Effector memory CD8-positive, alpha-beta T cell (primary cell): ENCODE measurements at places on chromosomes 2 and 18.

- DNase-seq = no peak
Observed at GRCh38 chr2:132583666-132584360, 86.2 kb downstream of the LYPD1 start.

GRCh38 chr18:51248685-51249084 lies 51.2 kb upstream of the MEX3C start:
- no peak for DNase-seq

- DNase-seq = no peak
Observed at GRCh38 chr18:3623769-3624545, 174.0 kb downstream of the TGIF1 start.

DNA sequence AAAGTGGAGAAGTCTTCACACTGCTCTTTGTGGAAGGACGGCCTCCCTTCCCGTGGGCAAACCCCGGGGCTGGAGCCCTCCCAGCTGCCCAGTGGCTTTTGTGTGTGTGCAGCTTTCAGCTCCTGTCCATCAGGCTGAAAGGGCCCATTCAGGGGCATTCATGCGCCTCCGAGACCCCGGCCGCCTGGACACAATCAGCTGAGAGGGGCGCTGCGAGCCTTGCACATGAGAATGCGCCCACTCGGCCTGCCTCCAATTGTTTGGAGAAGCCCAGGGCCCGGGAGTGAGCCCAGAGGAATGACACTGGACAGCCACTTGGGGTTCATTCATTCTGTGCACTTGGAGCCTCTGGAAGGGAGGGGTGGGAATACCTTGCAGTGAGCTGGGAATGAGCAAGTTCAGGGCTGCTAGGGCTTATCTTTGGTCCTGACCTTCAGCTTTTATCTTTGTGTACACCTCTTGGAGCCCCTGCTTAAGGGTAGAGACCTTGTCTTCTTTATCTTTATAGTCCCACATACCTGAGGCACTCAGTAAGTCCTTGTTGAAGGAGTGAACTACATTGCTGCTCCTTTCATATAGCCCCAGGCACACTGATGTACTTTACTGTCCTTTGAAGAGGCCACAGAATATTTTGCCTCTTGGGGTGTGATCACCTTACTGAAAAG lies 56.5 kb downstream of the TCF7L1 start:
- no peak for DNase-seq

DNA sequence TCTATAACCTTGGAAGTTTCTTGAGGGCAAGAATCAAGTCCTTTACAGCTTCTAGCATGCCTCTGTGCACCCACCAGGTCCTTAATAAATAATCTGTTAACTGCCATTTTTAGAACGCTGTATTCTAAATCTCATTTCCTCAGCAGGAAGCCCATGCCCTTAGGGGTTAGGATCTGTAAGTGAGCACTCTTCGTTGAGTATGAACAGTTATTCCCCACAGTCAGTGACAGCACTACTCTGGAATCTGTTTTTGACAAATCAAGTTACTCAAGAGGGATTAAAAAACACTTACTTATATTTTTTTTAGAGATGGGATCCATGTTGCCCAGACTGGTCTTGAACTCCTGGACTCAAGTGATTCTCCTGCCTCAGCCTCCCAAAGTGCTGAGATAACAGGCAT lies 14.6 kb downstream of the PAIP2B start:
- no peak for DNase-seq

DNA sequence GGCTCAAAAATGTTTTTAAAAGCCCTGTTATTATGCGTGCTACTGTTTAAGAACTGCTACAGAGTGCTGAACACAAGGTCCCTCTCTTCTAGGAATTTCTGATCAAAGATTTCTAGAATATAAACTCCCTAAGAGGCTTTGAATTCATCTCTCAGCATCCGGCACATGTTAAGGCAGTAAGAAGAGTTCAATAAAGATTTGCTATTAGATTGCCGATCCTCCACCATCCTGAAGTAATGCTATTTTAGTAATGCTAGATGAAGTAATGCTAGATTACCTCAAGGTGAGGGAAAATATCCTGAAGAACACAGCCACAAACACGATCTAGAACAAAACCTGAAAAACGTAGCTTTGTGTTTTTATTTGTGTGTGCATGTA lies 949 bp upstream of the MYL12B start:
- no peak for DNase-seq
